ENCODE measurements at places on chromosomes 6 and 20. TPM values are rescaled to one million over a fixed set of nuclear protein-coding genes. Genes with fewer than 3 reads are reported as not detected.

GRCh38 chr20:20594171-20594530 is 118.3 kb downstream of the RALGAPA2 start:
- DNase-seq = no peak

GRCh38 chr6:42505385-42505718 is 53.6 kb upstream of the TRERF1 start:
- no peak for DNase-seq

- DNase-seq = no peak
Measured at GRCh38 chr6:14693301-14694192, 552.3 kb upstream of the JARID2 start.

GRCh38 chr6:141498977-141499376 is 633.7 kb upstream of the GJE1 start:
- DNase-seq = no peak

Gene DUSP15
- 5.1 TPM for total RNA-seq

GRCh38 chr6:17902974-17903373 is 84.5 kb downstream of the KIF13A start:
- DNase-seq = no peak

- DNase-seq = no peak
Measured at GRCh38 chr6:1044040-1044836, 267.7 kb upstream of the FOXQ1 start.

- no peak for DNase-seq
Measured at GRCh38 chr6:159973406-159973805, 4.5 kb downstream of the IGF2R start.

DNA sequence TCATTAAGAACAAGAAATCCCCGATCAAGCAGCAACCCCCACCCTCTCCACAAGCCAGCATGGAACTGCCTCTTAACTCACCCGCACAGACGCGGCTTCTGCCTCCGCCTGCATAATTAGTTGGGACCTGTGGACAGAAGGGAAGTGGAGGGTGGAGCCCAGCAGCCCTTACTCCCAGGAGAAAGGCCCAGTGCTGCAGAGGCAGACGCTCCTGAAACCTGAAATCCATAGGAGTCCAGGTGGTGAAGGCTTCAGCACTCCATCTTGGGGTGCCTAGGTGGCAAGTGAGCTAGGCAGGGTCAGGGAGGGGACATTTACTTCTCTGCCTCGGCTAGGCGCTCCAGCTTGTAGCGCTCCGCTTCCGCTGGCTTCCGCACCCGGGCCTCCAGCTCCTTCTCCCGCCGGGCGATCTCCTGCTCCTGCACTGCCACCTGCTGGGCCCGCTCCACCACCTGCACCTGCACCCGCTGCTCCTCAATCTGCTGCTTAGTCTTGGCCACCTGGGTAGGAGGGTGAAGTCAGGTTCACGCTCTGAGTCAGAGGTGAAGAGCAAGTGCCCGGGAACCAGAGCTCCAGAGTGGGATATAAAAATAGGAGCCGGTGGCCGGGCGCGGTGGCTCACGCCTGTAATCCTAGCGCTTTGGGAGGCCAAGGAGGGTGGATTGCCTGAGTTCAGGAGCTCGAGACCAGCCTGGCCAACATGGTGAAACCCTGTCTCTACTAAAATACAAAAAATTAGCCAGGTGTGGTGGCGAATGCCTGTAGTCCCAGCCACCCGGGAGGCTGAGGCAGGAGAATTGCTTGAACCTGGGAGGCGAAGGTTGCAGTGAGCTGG is 10.7 kb downstream of the TUBB start:
- DNase-seq = peak; percentile 74

DNA sequence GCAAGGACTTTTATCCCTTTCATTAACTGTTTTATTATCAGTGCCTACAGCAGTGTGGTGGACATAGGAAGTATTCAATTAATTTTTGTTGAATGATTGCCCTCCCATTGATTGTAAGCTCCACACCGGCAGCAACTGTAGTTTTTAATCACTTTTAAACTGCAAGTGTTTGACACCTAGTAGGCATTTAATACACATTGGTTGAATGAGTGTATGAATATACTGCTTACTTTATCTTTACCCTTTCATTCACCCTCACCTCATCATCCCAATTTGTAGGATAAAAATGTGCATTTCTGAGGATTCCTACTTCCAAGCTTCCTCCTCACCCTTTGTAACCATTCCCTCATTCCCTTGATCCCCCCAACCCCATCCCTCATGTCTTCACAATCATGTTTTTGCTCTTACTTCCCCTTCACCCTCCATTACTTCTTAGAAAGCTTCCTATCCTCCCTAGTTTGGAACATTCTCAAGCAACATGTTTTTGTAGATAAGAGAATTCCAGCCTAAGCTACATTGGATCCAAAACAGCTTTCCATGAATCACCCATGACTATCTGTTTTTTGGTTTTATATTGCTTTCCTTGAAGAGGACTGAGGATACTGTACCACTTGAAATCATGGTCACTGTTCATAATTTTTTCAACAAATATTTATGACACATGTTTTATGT is 955 bp upstream of the SLC26A8 start:
- no peak for DNase-seq

DNA sequence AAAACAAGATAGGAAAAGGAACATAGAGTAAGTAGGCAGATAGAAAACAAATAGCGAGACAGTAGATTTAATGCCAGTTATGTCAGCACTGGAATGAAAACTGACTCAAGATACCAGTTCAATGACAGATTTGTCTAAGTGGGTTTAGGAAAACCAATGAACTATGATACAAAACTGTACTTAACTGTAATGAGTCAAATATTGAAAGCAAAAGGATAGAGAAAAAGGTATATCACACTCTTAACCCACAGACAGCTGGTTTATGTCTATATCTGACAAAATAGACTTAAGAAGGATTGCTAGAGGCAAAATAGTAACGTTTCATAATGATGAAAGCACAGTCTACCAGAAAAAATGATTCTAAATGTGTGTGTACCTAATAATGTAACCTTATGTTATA is 38.2 kb downstream of the ATRN start:
- no peak for DNase-seq

- DNase-seq = peak; percentile 88
Measured at GRCh38 chr20:56358600-56359211, at the start of gene FAM210B. Gene FAM210B, plus strand, starts transcription at chr20:56358974. Its CDS starts 32 bp downstream, at chr20:56359006.

GRCh38 chr6:29627755-29628418 is 5.1 kb downstream of the GABBR1 start:
- DNase-seq = peak; percentile 79

DNA sequence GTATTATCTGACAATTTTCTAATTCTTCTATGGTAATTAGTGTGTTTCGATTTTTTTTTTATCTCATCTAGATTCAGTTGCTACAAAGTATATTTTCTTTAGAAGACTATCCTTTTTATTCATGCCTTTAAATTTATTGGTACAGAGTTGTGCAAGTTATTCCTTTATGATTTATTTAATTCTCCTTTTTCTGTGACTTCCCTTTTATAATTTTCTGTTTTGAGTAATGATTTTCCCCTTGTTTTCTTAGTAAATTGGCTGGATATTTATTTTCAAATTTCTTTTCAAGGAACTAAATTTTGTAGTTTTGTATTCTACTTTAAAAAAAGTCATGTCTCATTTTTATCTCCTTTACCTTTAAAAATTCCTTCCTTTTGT is 2.4 kb upstream of the IL22RA2 start:
- DNase-seq = no peak

DNA sequence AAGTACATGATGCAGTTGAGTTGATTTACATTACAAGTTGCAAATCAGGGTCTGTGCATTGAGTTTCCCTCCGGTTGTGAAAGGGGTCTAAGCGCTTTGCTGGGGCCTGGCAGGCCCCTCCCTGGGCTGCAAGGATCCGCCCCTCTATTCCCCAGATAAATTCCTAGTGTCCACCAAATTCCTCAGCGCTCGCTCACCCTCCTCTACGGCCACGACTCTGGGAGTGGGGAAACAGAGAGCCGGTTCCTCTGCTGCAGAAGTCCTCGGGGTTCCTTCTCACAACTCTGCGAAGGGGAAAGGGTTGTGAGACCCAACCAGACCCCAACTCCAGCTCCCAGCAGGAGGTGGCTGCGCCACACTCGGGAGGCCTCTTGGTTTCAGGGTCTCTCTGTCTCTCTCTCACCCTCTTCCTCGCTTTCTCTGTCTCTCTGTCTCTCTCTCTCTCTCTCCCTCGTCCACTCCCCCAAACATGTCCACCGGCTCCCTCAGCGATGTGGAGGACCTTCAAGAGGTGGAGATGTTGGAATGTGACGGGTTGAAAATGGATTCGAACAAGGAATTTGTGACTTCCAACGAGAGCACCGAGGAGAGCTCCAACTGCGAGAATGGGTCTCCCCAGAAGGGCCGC is at the start of gene TCF21:
TCF21 (plus strand) TSS at position 185 of the 628 bp plus-strand sequence; CDS start at position 470, 285 bp downstream.
- DNase-seq = peak; percentile 46

All from left ventricle myocardium inferior (tissue), 1 donor.